Panc1 (cell line): ENCODE measurements at places on chromosomes 5 and 9. TPM values are rescaled to one million over a fixed set of nuclear protein-coding genes. Genes with fewer than 3 reads are reported as not detected.
A peak's percentile ranks its signal among the peaks of the same experiment; 100 is the strongest.

The IRX4 gene
- total RNA-seq, result 0.18 TPM

The STK32A gene
- not detected for total RNA-seq

The PRLR gene
- 0.46 TPM for total RNA-seq

DNA sequence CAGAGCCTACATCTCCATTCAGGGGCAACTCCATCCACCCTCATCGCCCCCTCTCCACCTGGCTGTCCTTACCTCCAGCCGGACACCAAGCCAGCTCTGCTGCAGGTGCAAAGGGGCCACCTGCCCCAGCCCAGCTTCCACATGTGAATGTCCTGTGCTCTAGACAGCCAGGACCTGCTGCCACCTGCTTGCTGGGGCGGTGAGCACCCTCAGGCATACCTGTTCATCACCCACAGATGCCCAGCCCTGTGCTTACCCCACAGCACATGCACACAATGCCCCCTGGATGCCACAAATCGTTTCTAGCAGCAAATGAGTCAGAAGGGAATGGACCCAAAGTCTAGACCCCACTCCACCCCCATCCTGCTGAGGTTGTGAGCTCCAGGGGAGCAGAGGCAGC lies 13.3 kb upstream of the NKD2 start:
- H3K4me3 ChIP-seq, result no peak overlapping the region
- H3K4me1 ChIP-seq, result 0 out of 2 replicates have a peak, but pooled peaks cover 2% of the 10 kb centered on the region
- H3K27me3 ChIP-seq, result no peaks in the 10 kb centered on the region
- no peaks in the 10 kb centered on the region for H3K36me3 ChIP-seq
- no peak overlapping the region for H3K27ac ChIP-seq

GRCh38 chr9:123548741-123549545 lies 192.9 kb downstream of the CRB2 start:
- H3K27ac ChIP-seq, result no peak overlapping the region
- no peak overlapping the region for H3K4me3 ChIP-seq
- no peak for DNase-seq
- no peaks in the 10 kb centered on the region for H3K36me3 ChIP-seq

DNA sequence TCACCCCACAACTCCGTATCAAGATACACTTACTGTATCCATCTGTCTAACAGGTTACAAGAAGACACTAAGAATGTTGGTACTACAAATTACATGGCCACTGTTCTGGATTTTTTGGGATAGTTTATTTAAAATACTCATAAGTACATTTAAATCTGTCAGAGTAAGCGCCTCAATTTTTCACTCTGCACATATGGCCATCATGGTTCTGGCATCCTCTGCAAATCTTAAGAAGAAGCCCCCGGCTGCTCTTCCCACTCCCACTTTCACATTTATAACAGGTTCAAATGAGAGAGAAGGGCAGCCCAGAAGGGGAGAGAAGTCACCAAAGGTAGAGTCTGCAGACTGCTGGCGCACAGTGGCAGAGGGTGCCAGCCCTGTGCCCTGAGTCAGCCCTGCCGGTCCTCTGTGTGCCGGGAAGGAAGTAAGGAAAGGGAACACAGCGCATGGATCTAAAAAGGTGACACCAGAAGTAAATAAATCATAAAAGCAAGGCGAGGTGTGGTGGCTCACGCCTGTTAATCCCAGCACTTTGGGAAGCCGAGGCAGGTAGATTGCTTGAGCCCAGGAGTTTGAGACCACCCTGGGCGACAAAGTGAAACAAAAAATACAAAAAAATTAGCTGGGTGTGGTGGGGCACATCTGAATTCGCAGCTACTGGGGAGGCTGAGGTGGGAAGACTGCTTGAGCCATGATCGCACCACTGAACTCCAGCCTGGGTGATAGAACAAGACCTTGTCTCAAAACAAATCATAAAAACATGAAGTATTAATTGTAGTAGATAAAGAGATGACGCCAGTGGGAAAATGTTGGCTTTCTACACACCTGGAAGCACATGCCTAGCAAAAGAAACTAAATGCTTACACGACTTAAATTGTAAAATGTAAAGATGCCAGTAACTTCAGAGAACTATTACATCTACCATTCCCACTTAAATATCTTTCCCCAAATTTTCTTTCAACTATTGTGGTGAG lies 30.0 kb downstream of the RNF130 start:
- H3K4me3 ChIP-seq, result no peak overlapping the region
- H3K27ac ChIP-seq, result peak overlapping the region; percentile 52; the same call in 1 of the 2 replicates
- peaks cover 21% of the 10 kb centered on the region for H3K4me1 ChIP-seq
- no peaks in the 10 kb centered on the region for H3K27me3 ChIP-seq
- 0 out of 2 replicates have a peak, but pooled peaks cover 3% of the 10 kb centered on the region for H3K36me3 ChIP-seq
- no peak for DNase-seq

GRCh38 chr9:136693490-136694162 lies 6.4 kb upstream of the AGPAT2 start:
- H3K4me3 ChIP-seq, result no peak overlapping the region
- peak overlapping the region; percentile 66 for H3K27ac ChIP-seq
- H3K4me1 ChIP-seq, result peaks cover 44% of the 10 kb centered on the region
- no peaks in the 10 kb centered on the region for H3K36me3 ChIP-seq
- DNase-seq, result peak; percentile 33

- no peaks in the 10 kb centered on the region for H3K36me3 ChIP-seq
- no peak overlapping the region for H3K27ac ChIP-seq
- H3K4me1 ChIP-seq, result no peaks in the 10 kb centered on the region
- no peak for DNase-seq
- no peaks in the 10 kb centered on the region; the same call in 1 of the 2 replicates for H3K27me3 ChIP-seq
- H3K4me3 ChIP-seq, result no peak overlapping the region
Observed at GRCh38 chr5:147190331-147190730, 44.5 kb upstream of the STK32A start.
